ENCODE measurements at places on chromosomes 5 and 9.

- no peak for DNase-seq
These were observed 9.4 kb downstream of the IQGAP2 start for GRCh38 chr5:76412511-76412910.

GRCh38 chr9:69945671-69946141 lies 97.9 kb upstream of the MAMDC2 start:
- DNase-seq: peak; percentile 84

DNA sequence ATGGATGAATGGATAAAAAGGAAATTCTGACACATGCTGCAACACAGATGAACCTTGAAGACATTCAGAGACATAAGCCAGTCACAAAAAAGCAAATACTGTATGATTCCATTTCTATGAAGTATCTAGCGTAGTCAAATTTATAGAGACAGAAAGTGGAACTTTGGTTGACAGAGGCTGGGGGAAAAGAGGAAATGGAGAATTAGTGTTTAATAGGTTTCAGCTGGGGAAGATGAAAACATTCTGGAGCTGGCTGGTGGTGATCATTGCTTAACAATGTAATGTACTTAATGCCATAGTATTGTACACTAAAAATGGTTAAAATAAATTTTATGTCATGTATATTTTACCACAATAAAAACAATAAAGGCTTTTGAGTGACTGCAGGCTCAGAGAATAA lies 24.2 kb downstream of the PPIC start:
- no peak for DNase-seq

DNA sequence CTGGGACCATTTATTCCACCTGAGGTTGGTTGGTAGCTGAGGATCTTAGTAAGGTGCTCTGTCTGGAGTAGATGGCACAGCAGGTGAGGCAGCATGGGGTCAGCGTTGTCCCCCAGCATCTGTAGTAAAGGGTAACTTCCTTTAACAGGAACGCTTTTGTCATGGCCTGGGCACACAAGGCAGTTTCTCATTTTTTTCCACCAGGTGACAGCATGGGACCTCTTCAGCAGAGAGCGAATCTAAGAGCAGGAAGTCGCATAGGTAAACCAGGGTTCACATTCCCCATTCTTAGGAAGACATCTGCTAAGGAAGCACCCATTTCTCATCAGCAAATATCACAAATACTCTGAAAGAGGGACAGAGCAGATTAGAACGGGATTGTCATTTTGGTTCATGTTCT lies 56.5 kb downstream of the GPR107 start:
- peak; percentile 31 for DNase-seq

DNA sequence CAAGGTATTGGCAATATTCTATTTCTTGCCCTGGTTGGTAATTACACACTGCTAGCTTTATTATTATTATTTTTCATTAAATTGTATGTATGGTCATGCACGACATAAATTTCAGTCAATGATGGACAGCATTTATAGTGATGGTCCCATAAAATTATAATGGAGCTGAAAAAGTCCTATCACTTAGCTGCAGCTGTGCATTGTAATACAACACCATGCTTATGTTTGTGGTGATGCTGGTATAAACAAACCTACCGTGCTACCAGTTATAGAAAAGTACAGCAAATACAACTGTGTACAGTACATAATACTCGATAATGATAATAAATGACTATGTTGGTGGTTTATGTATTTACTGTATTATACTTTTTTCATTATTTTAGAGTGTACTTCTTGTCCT lies 65.5 kb downstream of the NR3C1 start:
- peak; percentile 28 for DNase-seq

DNA sequence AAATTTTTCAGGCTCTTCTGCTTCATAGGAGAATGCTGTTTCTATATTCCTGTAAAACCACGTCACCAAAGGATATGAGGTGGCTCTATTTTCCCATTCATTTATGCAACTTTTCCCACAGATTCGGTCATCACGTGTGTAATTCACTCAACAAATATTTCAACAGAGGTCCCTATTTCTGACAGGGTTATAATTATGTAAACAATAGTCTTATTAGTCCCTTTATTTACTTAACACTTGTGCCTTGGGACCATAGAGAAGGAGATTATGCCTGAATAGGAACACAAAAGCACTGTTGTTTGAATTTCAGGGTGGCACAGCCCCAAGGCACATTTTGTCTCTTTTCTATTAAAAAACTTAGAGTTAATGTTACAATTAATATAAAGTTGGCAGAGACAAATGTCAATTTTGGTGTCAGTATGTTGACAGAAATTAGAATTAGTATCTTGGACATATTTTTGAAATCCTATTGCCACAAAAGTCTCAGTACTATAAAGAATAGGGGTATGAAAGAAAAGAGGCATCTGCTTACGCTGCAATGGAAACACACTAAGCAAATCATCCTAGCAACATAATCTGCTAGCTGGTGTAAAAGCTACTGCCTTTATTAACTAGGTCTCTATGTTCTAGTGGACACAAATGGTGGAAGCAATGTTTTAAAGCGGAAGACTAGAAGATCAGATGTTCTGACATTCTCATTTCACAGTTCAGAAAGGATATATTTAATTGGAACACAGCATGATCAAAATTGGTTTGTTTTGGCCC lies 229.1 kb upstream of the TBCA start:
- peak; percentile 54 for DNase-seq

- DNase-seq: no peak
These were observed 30.3 kb downstream of the NDUFS4 start for GRCh38 chr5:53590759-53591158.

DNA sequence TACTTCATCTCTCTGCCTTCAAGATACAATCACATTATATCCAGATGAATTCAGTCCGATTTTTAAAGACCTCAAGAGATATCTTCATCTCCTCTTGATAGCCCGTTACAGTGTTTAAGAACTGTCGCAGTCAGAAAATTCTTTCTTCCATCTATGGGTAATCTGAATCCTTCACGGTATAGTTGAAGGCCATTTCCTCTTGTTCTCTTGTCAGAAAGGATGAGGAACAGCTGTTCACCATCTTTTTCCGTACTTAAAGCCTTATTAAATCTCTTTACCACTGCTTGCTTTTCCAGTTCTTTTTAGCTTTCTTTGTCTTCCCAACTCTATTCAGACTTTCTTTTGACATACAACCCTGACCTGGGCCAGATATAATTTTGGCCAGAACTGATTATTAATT lies 121.8 kb downstream of the XRCC4 start:
- DNase-seq: no peak

- DNase-seq: no peak
These were observed 2.4 kb downstream of the TPM2 start for GRCh38 chr9:35687306-35687705.

DNA sequence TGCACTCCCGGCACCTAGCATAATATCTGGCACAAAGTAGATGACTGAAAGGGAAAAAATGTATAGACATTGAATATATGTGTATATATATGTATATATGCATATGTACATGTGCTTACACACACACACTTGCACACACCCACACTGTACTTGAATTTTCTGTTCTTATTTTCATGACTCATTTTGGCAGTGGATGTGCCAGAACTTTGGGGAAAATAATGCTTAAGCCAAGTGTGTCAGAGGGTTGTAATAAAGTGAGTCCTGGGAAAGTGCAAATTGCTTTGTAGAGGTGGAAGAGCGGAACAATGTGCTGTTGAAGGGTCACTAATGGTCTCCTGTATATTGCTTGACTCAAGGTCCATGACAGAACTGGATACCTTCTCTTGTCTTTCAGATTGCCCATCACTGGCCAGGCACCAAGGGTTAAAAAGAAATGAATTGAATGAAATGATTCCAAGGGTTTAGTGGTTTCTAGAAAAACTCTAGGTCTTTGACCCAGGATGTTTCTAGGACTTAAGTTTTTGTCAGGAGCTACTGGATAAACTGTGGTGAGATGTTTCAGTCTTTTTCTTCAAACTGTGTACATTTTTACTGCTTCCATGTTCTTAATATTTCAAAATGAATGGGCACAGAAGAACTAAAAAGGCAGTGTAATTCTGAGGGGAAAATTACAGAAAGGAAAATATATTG lies 129.9 kb upstream of the MOCS2 start:
- no peak for DNase-seq

- DNase-seq: no peak
These were observed 46.4 kb downstream of the MCCC2 start for GRCh38 chr5:71633255-71634155.

- no peak for DNase-seq
These were observed 17.0 kb downstream of the ACO1 start for GRCh38 chr9:32401488-32401887.

Data from M059J (cell line).